GM10248 (cell line): ENCODE measurements at places on chromosomes 3 and 15.

DNA sequence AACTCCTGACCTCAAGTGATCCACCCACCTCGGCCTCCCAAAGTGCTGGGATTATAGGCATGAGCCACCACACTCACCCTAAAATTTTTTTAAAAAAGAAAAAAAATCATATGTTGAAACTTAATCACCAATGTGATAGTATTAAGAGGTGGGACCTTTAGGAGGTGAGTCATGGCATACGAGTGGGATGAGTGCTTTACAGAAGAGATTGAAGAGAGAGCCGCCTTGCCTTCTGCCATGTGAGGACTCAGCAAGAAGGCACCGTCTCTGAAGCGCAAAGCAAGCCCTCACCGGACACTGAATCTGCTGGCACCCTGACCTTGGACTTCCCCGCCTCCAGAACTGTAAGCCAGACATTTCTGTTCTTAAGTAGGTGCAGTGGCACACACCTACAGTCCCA is 5.5 kb downstream of the ARPIN start:
- no peak for DNase-seq

GRCh38 chr15:100373120-100373896 is 31.5 kb upstream of the ADAMTS17 start:
- no peak for DNase-seq

GRCh38 chr15:75112848-75113492 is 88.7 kb upstream of the C15orf39 start:
- peak; percentile 70 for DNase-seq

DNA sequence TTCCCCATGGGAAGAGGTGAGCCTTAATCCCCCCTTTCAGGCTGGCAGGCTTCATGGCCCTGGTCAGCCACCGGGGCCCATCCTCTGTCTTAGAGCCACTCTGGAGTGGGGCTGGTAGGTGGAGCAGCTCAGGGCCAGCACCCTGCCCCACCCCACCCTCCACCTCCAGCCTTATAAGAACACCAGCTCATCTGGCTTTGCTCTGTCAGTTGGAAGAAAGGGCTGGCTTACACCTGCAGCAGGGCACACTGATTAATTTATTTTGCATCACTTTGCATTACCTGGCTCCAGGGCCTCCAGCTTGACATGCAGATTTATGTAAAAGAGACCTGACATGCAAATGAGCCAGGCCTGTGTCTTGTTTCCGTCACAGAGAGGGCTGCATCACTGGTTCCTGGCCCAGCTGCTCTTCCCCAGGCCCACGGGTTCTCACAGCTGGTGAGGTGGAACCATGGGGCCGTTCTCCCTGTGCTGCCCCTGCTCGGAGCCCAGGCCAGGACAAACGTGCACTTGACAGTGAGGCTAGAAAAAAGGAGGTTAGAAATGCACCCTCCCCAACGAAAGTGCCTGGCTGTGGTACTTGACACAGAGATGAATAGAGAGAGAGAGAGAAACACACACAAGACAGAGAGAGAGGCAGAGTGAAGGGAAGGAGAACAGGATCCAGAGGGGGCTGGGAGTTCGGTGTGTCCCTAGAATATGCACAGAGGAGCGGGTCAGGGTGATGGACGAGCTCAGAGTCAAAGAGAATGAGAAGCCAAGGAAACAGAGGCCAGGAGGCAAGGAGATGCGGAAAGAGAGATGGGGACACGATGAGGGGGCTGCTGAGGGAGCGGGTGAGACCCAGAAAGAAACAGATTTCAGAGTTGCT is 44.5 kb upstream of the MAGEF1 start:
- no peak for DNase-seq

GRCh38 chr3:172685331-172686214 is 25.3 kb downstream of the NCEH1 start:
- DNase-seq = no peak

GRCh38 chr3:128133273-128133883 is 9.8 kb upstream of the RUVBL1 start:
- no peak for DNase-seq

GRCh38 chr15:41892621-41893421 is 1.0 kb downstream of the SPTBN5 start:
- no peak for DNase-seq

DNA sequence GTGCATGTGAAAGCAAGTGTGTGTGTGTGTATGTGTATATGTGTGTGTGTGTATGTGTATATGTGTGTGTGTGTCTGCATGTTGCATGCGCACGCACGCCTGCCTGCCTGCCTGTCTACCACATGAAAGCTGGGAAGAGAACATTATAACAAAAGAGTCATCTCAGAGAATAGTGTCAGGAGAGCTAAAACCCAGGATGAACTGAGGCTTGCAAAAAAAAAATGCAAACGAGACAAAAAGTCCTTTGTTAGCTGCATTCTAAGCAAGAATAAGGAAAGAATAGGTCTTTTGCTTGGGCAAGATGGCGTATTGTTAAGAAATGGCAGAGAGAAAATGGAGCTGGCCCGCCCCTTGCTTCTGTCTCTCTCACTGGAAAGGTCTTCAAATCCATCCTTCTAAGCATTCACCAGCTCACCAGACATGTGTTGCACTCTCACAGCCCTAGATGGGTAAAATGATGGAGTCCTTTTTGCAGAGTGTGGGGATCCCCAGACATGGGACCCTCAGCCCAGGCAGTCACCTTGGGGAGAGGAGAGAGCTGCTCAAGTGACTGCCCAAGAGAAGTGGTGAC is 16.4 kb downstream of the WNT7A start:
- DNase-seq = no peak

GRCh38 chr3:154921351-154921750 is 158.8 kb upstream of the MME start:
- no peak for DNase-seq

- DNase-seq = no peak
Measured at GRCh38 chr3:162092751-162093150, 596.1 kb downstream of the OTOL1 start.
